ENCODE measurements at places on chromosomes 2 and 18.

GRCh38 chr18:32440518-32440917 is 30.2 kb downstream of the GAREM1 start:
- no peak for DNase-seq

GRCh38 chr2:208466920-208467298 is 60.3 kb downstream of the PTH2R start:
- DNase-seq = no peak

DNA sequence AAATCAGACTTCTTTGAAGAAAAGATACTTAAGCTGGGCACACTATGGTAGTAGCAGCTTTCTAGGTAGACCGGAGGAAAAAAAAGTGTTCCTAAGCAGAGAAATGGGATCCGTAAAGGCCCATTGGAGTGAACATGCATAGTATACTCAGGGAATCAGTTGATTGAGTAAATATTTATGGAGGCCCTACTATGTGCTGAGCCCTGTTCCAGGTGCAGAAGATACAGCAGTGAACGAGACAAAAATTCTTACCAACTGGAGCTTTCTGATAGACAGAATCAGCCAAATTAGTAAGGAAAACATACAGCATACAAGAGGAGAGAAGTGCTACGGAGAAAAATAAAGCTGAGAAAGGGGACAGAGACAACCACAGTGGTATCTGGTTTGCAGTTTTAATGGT is 28.1 kb downstream of the CRIM1 start:
- DNase-seq = no peak

- DNase-seq = no peak
Observed at GRCh38 chr18:9016633-9017166, 85.8 kb upstream of the NDUFV2 start.

GRCh38 chr2:194223218-194223617 is 1433.8 kb upstream of the SLC39A10 start:
- DNase-seq = no peak

DNA sequence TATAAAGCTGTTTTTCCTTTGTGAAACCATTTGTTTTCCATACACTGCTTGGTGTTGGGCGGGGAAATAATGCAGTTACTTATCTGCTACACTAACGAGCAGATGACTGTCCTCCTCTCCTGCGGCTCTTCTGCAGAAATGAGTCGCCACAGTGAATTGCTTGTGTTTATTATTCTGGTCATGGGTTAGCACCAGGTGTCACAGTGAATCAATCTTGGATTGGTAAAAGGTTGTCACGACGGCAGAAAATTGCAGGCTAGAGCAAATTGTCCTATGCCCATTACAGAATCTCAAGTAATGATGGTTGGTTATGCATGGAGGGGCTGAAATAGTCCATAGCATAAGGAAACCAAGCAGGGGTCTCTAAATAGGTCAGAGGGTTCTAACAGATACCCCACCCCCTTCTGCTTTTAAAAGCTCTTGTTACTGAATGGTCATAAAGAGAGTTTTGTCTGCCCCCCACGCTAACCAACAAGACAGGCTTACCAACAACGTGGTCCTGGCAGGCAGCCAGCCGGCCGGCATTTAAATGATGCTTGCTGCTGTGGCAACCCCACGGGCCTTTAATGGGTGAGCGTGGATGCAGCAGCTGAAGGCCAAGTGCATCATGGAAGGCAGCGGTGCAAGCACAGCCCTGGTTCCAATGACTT is 29.5 kb downstream of the RAB31 start:
- DNase-seq = no peak

DNA sequence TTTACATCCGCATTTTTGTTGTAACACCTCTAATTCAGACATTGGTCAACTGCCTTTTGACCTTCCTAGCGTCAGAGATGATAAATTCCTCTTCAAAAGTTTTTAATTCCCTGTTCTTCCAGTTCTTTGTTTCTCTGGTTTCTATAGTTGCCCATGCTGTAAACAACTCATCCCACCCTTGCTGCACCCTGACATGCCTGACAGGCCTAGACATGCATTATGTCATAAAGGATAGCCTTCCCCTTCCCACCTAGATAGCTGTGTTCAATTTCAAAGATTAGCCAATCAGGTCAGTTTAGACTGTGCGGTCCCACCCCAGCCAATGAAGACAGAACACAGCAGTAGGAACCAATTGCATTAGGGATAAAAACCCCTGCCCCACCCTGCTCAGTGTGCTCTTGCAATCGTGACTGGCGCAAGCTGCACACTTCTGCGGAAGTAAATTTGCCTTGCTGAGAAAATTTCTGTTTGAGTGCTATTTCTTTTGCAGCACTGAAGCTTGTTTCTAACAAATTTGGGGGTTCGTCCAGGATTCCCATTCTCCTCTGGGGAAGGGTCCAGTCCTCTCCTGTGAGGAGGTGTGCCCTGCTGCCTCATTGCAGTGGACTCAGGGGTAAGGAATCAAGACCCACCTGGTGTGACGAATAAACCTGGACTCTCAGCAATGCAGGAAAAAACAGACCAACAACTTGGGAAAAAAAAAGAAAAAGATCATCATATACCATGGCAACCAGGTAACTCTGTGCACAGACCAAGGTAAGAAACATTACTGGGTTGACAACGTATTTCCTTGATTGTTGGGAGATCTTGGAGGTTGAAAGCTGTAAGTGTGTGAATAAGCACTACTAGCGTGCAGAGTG is 9.1 kb upstream of the SAP130 start:
- no peak for DNase-seq

DNA sequence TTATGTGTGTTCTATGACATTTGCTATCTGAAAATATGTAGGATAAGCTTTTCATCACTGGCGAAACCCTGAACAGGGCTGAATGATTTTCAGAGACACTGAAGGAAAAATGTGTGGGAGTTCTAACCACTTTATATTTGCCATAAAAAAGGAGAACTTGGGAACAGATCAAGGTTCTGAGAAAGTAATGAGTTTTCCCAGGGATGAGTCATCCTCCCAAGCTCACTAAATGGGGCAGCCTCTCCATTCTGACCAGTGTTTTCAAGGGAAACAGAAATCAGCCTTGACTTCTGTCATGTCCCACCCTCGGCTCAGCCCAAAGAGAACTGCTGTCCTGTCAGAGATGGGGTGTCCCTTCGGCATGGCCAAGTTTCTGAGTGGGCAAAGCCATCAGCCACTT is 2109.8 kb upstream of the CELF4 start:
- no peak for DNase-seq

DNA sequence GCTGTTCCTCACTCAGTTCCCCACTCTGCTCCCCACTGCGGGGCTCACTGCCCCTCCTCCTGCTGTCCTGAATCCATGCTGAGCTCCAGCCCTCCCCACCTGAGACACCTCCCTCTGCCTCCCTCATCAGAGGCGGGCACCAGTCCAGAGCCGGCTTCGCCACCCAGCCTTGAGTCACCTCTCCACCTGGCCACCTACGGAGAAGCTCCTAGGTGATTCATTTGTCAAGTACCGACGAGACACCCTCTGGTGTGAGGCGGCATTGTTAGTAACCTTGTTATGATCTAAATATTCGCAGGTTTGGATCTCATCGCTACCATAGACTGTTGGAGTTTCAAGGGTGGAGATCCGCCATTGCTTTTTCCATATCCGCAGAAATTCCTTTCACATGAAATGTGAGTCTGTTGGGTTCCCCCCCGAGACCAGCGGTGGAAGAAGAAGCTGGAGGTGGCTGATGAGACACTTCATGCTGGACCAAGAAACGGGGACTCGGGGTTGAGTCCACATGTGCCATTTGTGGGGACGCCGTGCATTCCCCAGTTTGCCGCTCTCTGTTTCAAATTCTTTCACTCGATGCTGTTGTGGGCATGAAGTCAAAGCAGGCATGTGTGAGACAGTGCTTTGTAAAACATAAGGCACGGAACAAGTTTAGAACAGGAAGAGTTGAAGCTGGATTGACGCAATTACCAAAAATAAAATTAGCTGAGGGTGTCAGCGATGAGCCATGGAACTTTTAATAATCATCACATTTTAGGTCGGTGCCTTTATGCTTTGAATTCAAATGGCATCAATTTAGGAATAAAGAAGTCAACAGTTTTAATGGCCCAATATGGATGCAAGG is 259.8 kb upstream of the HDAC4 start:
- no peak for DNase-seq

DNA sequence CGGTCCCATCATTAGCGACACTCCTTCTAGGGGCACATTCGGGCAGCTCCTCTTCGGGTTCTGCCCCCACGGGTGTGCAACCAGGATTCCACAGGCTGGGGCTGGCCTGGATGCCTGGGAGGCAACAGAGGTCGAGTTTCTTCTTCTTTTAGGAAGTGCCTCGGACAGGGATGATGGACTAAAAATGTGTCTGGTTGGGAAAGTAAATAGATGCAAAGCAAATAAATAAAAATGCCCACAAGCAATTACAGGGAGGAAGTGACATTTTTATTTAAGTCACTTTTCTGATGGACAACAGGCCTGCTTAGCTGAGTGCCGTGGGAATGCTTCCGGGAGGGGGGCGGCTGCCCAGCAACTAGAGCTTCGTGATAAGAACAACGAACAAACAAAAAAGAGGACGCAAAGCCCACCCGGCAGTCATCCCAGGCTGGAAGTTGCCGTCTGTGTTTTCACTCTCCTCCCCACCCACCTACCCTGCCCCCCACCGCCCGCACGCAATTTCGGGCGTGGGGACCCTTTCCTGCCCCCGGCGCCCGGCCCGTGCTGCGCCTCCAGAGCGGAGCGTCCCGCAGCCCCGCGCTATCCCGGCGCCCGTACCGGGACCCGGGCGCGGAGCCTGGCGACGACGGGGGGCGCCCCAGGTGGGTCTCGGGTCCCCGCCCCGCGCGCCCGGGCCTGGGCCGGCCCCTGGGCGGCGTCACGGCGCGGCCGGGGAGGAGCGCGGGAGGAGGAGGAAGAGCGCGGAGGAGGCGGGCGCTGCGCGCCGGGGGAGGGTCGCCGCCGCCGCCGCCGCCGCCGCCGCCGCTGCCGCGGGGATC is 412 bp upstream of the NCK2 start:
- DNase-seq = no peak

DNA sequence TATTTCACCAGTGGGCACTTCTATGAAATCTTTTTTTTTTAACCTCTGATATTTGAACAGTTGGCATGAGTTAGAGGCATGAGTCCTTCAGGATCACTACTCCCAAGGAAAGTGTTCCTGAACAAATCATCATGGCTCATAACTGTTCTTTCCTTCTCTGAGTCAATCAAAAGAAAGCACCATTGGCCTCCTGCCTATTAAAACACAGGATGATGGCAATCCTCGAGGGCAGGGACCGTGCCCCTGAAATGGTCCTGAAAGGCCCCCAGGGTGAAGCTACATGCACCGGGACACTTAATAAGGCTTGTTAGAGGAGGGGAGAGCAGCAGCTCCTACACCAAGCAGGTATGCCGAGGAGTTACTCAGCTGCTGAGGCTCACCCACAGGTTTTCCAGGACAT is 43.5 kb downstream of the SLC14A2 start:
- no peak for DNase-seq

- DNase-seq = no peak
Observed at GRCh38 chr18:70028734-70029133, 81.1 kb upstream of the CD226 start.

- no peak for DNase-seq
Observed at GRCh38 chr18:79954791-79955190, 3.3 kb upstream of the SLC66A2 start.

DNA sequence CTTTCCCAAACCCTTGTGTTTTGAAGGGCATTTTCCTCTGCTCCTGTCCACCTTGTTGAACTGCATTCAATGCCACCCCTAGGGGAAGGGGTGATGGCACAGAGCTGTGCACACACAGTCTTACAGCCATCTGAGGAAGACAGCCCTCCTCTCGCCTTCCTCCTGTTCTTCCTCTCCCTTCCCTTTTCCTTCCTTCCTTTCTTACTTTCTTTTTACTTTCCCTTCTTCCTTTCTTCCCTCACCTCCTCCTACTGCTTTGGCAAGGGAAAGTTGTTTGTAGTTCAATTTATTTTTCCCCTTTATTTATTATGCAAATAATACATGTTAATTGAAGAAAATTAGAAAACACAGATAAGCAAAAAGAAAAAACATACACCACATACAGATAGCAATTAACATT is 99.4 kb downstream of the CDH20 start:
- DNase-seq = no peak

- DNase-seq = no peak
Observed at GRCh38 chr2:101116348-101116747, 34.8 kb downstream of the TBC1D8 start.

- DNase-seq = no peak
Observed at GRCh38 chr2:176599796-176600485, 330.7 kb downstream of the MTX2 start.

DNA sequence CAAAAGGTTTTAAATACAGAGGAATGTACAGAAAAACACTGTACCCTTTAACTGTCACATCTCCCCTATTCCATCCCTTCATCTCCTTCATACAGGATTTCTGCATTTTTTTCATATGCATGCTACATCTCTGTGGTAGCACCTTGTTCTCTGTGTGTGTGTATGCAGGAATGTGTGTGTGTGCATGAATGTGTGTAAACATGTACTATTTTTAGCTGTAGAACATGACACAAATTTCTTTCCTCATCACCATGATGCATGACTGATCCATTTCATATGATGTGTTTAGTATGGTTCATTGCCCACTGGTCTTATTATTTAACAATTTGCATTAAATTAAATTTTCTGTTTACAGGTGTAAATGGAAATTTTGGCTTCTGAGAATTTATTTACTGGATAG is 21.5 kb upstream of the ZEB2 start:
- no peak for DNase-seq

- DNase-seq = no peak
Observed at GRCh38 chr2:31322371-31322770, 88.4 kb downstream of the EHD3 start.
